ENCODE measurements at places on chromosomes 7 and 10. TPM values are rescaled to one million over a fixed set of nuclear protein-coding genes. Genes with fewer than 3 reads are reported as not detected.

The RELN gene
- under 0.01 TPM for total RNA-seq

The NAT16 gene
- total RNA-seq = not detected

The PRTFDC1 gene
- total RNA-seq = 15.7 TPM

The CISD1 gene
- 6.4 TPM for total RNA-seq

The GDI2 gene
- total RNA-seq = 442 TPM

All from placental epithelial cell (primary cell).